Naive B cell (primary cell): ENCODE measurements at places on chromosomes 3 and 15. TPM values are rescaled to one million over a fixed set of nuclear protein-coding genes. Genes with fewer than 3 reads are reported as not detected.

DNA sequence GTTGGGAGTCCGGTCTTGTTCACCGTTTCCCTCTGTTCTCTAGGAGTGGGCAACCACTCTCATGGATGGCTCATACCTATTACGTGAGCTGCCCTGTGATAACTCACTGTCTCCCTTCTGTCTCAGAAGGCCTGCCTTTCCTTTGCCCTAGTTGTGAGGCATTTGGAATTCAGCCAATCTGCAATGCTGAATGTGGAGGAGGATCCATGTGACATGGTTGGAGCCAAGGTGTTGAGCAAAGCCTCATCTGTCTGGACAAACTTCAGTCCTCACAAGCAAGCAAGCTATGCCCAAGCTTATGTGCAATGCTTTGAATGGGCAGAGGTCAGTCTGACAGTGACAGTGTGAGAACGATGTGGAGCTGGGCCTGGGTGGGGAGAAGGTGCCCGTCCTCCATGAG is 37.8 kb upstream of the ATP10A start:
- H3K4me3 ChIP-seq = no peak overlapping the region
- no peak for DNase-seq
- H3K27me3 ChIP-seq = peaks cover 4% of the 10 kb centered on the region
- no peaks in the 10 kb centered on the region for H3K4me1 ChIP-seq

GRCh38 chr3:18237251-18238005 is 187.7 kb downstream of the SATB1 start:
- H3K4me1 ChIP-seq = peaks cover 9% of the 10 kb centered on the region
- no peak overlapping the region for H3K27ac ChIP-seq
- DNase-seq = no peak
- peaks cover 4% of the 10 kb centered on the region for H3K36me3 ChIP-seq

DNA sequence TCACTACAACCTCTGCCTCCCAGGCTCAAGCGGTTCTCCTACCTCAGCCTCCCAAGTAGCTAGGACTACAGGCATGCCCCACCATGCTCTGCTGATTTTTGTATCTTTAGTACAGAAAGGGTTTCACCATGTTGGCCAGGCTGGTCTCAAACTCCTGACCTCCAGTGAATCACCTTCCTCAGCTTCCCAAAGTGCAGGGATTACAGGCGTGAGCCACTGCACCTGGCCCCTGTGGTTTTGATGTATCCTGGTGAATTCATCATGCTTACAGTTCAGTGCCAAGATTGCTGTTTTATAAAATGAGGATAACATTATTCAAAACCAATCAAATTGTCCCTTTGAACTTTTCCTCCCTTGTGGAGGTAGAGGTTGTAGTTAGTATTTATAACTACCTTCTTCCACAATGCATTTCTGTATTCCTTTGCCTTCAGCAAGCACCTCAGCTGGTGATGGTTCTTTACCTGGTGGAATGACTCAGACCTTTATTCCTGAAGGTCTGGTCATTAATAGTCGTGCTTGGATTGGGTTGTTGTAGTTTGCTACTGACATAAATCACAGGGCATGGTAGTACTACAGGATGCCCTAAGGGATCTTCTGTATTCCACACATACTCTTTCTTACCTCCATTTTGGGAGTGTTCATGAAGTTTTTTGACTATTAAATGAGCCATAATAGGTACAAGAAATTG is 76.9 kb downstream of the UBP1 start:
- no peaks in the 10 kb centered on the region for H3K4me1 ChIP-seq
- no peak overlapping the region for H3K4me3 ChIP-seq
- H3K27me3 ChIP-seq = no peaks in the 10 kb centered on the region
- no peaks in the 10 kb centered on the region for H3K36me3 ChIP-seq
- DNase-seq = no peak
- no peak overlapping the region for H3K27ac ChIP-seq

GRCh38 chr3:110856916-110857315 is 214.7 kb upstream of the NECTIN3 start:
- no peak overlapping the region for H3K4me3 ChIP-seq
- no peaks in the 10 kb centered on the region for H3K4me1 ChIP-seq
- no peak for DNase-seq
- no peaks in the 10 kb centered on the region for H3K27me3 ChIP-seq
- H3K27ac ChIP-seq = no peak overlapping the region

DNA sequence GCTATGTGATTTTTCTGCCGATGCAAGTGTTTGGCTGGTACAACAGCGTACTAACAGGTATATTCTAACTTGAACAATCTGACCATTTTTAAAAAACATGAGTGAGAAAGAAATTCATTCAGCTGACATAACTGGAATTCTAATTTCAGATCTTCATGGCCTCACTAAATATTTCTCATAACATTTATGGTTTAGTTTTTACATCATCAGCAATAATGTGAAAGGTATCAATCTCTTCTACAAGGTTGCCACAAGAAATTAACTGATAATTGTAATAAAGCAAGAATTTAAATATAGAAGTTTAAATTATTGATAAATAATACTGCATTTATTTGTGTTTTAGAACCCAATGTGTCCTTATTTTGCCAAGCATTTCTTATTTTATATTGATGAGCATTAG is 5.2 kb upstream of the C3orf80 start:
- no peaks in the 10 kb centered on the region for H3K36me3 ChIP-seq
- peaks cover 13% of the 10 kb centered on the region for H3K4me1 ChIP-seq
- DNase-seq = no peak
- H3K4me3 ChIP-seq = no peak overlapping the region
- H3K27ac ChIP-seq = no peak overlapping the region
- peaks cover 38% of the 10 kb centered on the region for H3K27me3 ChIP-seq

DNA sequence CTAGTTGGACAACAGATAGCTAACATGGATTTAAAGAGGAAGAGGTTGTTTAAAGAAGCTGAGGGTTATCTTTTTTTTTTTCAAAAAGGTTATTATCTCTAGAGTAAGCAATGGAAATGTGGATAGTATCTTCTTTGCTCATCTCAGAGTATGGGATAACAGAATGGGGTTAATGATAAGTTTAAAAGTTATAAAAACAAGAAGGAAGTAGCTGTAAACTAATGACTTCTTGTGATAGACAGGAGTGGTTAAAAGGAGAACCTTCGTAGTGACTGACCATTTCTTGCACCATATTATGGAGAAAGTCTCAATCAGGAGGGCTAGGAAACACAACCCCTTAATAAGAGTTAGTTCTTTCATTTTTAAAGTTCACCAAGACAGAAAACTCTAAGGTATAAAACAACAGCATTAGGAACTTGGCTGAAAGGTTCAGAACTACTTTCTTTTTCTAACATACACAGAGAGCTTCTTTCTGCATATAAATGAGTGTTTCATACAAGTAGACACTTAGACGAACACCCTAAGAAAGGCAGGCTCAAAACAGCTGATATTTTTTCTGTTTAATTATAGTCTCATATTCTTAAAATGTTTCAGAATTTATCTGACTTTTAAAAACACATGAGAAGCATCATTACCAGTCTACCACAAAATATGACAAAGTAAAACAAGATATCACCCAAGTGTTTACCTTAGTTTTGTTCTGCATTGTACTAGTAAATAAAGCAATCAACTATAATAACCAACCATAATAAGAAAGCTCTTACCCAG is 140.0 kb downstream of the MEIS2 start:
- H3K4me1 ChIP-seq = no peaks in the 10 kb centered on the region
- no peak overlapping the region for H3K4me3 ChIP-seq
- H3K36me3 ChIP-seq = no peaks in the 10 kb centered on the region
- H3K27me3 ChIP-seq = no peaks in the 10 kb centered on the region
- H3K27ac ChIP-seq = no peak overlapping the region

- no peak for DNase-seq
- H3K27me3 ChIP-seq = peaks cover 20% of the 10 kb centered on the region
- H3K4me1 ChIP-seq = peaks cover 4% of the 10 kb centered on the region
- H3K36me3 ChIP-seq = no peaks in the 10 kb centered on the region
Measured at GRCh38 chr15:52288051-52288942, 7.3 kb downstream of the MYO5C start.

GRCh38 chr3:175343946-175344345 is 484.8 kb downstream of the NAALADL2 start:
- no peak overlapping the region for H3K4me3 ChIP-seq
- DNase-seq = no peak
- no peaks in the 10 kb centered on the region for H3K36me3 ChIP-seq
- H3K27ac ChIP-seq = no peak overlapping the region
- no peaks in the 10 kb centered on the region for H3K4me1 ChIP-seq

GRCh38 chr3:148439254-148439822 is 258.4 kb upstream of the AGTR1 start:
- no peak overlapping the region for H3K27ac ChIP-seq
- no peaks in the 10 kb centered on the region for H3K27me3 ChIP-seq
- DNase-seq = no peak
- H3K36me3 ChIP-seq = no peaks in the 10 kb centered on the region
- H3K4me3 ChIP-seq = no peak overlapping the region
- no peaks in the 10 kb centered on the region for H3K4me1 ChIP-seq

- no peaks in the 10 kb centered on the region for H3K4me1 ChIP-seq
- H3K27me3 ChIP-seq = peaks cover 8% of the 10 kb centered on the region
- H3K4me3 ChIP-seq = no peak overlapping the region
Measured at GRCh38 chr3:53688066-53688465, 158.2 kb downstream of the CHDH start.

- H3K36me3 ChIP-seq = no peaks in the 10 kb centered on the region
- DNase-seq = no peak
- no peak overlapping the region for H3K27ac ChIP-seq
- H3K4me3 ChIP-seq = no peak overlapping the region
- H3K27me3 ChIP-seq = no peaks in the 10 kb centered on the region
Measured at GRCh38 chr3:52831500-52832301, 1.2 kb upstream of the ITIH4 start.

- H3K27ac ChIP-seq = no peak overlapping the region
- no peak for DNase-seq
- peaks cover 5% of the 10 kb centered on the region for H3K27me3 ChIP-seq
- no peaks in the 10 kb centered on the region for H3K36me3 ChIP-seq
- H3K4me3 ChIP-seq = no peak overlapping the region
Measured at GRCh38 chr15:60745469-60746061, 266.6 kb upstream of the ICE2 start.

DNA sequence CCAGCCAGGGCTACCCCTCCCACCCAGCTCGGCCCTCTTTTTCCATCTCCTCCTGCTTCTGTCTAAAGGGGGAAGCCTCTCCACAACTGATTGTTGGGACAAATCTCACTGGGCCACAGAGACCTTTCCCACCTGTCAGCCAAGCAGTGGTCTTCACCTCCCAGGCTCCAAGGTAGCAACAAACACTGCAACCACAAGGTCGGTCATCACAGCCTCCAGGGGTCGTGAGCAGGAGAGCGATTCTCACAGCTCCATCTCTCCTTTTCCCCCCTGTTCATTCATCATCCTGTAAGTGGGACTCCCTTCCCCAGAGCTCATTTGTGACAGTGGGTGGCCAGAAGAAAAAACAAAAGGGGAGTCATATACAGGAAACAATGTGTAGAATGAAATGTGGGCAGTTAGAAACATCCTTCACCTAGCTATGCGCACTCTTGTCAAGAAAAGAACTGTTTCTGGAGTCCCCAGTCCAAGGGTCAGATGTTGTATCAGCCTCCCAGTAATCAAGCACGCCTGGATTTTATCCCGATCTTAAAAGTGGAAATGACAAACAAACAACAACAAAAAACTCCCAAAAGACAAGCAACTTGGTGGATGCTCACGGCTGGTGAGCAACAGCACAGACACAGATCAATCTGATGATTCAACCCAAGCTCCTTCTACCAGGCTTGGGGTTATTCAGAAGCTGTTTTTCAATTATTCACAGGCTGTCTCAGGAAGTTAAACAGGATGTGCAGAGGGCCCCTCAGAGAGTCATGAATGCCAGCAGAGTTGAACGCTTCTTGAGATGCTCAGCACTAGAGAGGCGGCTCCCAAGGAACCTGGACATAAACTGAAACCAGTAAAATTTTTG is 22.4 kb downstream of the LYZL4 start:
- no peaks in the 10 kb centered on the region for H3K36me3 ChIP-seq
- H3K4me1 ChIP-seq = no peaks in the 10 kb centered on the region
- no peak for DNase-seq
- no peak overlapping the region for H3K27ac ChIP-seq
- peaks cover 4% of the 10 kb centered on the region for H3K27me3 ChIP-seq

DNA sequence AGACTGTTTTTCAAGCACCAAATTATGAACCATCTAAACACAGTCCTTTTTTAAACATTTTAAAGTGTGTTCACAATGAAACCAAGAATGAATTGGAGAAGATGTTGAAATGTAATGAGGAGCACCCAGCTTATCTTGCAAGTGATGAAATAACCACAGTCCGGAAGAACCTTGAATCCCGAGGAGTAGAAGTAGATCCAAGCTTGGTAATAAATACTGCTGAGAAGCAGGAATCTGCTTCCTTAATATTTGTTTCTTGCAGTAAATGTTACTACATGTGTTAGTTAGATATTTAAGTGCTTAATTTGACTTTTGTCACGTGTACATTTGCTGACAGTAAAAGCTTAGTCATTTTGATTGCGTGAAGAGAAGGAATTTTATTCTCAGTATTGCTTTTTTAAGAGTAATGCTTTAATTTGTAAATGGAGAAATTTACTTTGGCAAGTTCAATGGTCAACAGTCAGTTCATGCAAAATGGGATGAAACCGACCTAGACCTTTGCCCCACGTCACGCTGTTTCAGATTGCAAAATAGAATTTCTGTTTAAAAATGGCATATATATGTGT is 69.8 kb downstream of the OPA1 start:
- H3K36me3 ChIP-seq = peaks cover 20% of the 10 kb centered on the region
- no peak overlapping the region for H3K27ac ChIP-seq
- H3K4me1 ChIP-seq = no peaks in the 10 kb centered on the region
- H3K4me3 ChIP-seq = no peak overlapping the region
- DNase-seq = no peak

DNA sequence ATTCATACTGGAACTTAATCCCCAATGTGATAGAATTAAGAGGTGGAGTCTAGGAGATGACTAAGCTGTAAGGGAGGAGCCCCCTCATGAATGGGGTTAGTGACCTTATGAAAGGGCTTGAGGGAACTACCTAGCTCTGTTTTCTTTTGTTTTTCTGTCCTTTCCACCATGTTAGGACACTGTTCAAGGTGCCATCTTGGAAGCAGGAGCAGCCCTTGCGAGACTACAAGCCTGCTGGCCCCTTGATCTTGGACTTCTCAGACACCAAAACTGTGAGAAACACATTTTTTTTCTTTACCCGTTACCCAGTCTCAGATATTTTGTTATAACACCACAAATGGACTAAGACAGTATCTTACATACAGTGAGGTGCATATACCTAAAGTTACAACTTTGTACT is 26.5 kb downstream of the GOLGA6A start:
- H3K27ac ChIP-seq = no peak overlapping the region
- peak overlapping the region; percentile 21 for H3K4me3 ChIP-seq
- H3K27me3 ChIP-seq = no peaks in the 10 kb centered on the region

The MUSTN1 gene
- not detected for polyA plus RNA-seq

The HAUS2 gene
- 13.1 TPM for polyA plus RNA-seq

The GPR156 gene
- not detected for polyA plus RNA-seq

The OR5K2 gene
- polyA plus RNA-seq = not detected

The C3orf70 gene
- polyA plus RNA-seq = not detected

The GOLGA6A gene
- not detected for polyA plus RNA-seq

The MKRN3 gene
- polyA plus RNA-seq = 0.54 TPM

The CCDC39 gene
- polyA plus RNA-seq = not detected

The GCSAM gene
- polyA plus RNA-seq = 43.5 TPM

The ZMYND10 gene
- not detected for polyA plus RNA-seq

The LRRC28 gene
- 31.1 TPM for polyA plus RNA-seq
